ENCODE measurements at places on chromosomes 2 and 18. TPM values are rescaled to one million over a fixed set of nuclear protein-coding genes. Genes with fewer than 3 reads are reported as not detected.

Gene SERPINB3
- 0.12 TPM for total RNA-seq

Gene SLC14A1
- 0.08 TPM for total RNA-seq

Gene SOX11
- total RNA-seq = not detected

Gene RIT2
- total RNA-seq = not detected

Gene CCBE1
- 10.4 TPM for total RNA-seq

Gene SCYGR4
- total RNA-seq = not detected

Gene MROH2A
- total RNA-seq = not detected

Gene DSG4
- not detected for total RNA-seq

Gene SERPINB8
- total RNA-seq = 10.1 TPM

Gene RUFY4
- not detected for total RNA-seq

Gene RGPD4
- 0.08 TPM for total RNA-seq

Gene UPP2
- not detected for total RNA-seq

Gene ANO7
- 2.5 TPM for total RNA-seq

Gene RAB6C
- total RNA-seq = not detected

Gene ST8SIA3
- total RNA-seq = not detected

Gene CNNM3
- 15.6 TPM for total RNA-seq

Gene GAL3ST2
- 0.34 TPM for total RNA-seq

Gene CDKL4
- total RNA-seq = not detected

Gene KCNS3
- total RNA-seq = 1.5 TPM

Gene POTEJ
- not detected for total RNA-seq

Gene STAT4
- 3.9 TPM for total RNA-seq

Gene STARD6
- not detected for total RNA-seq

Gene TTC39C
- total RNA-seq = 11.3 TPM
